ENCODE measurements at places on chromosomes 4 and X. TPM values are rescaled to one million over a fixed set of nuclear protein-coding genes. Genes with fewer than 3 reads are reported as not detected.

GRCh38 chr4:39543034-39543433 is 15.8 kb upstream of the UGDH start:
- DNase-seq = no peak

GRCh38 chrX:36198575-36198974 is 279.0 kb downstream of the CFAP47 start:
- DNase-seq = no peak

GRCh38 chrX:104435249-104435648 is 130.8 kb upstream of the IL1RAPL2 start:
- no peak for DNase-seq

- no peak for DNase-seq
Measured at GRCh38 chr4:7107166-7107905, 39.5 kb upstream of the GRPEL1 start.

- DNase-seq = no peak
Measured at GRCh38 chr4:184346682-184347081, 127.7 kb downstream of the IRF2 start.

DNA sequence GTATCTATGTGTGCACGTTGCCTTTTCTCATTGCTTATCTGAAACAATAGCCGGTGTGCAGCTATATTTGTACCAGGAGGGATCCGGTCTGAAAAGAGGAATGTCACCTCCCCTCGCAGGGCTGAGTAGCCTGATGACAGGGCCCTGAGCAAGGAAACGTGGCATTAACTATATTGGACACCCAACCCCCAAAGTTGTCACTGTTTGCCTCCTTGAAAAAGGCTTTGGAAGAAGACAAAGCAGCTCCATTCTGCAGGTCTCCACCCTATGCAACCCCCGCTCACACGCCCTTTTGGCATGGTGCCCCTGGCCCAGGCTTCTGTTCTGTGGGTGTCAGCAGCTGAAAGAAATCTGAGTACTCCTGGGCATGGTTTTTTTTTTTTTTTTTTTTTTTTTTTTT is 8.2 kb downstream of the PRRG3 start:
- no peak for DNase-seq

- DNase-seq = peak; percentile 89
Measured at GRCh38 chr4:113641025-113641431, 120.5 kb downstream of the CAMK2D start.

DNA sequence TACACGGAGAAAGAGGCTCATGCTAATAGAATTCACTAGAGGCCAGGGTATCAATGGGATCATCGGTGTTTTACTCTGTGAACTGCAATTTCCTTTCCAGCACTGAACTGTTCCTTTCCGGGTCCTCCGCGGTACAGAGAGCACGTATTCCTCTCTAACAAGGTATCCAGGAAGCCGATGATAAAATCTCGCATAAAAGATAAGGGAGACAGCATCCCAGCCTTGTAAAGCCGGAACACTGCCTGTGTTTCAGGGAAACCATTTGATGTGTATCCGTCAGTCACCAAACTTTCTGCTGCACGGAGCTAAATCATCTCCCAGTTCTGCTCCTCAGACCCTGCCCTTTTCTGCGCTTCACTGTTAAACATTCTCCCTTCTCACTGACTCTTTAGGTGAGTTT is 54.0 kb downstream of the ING2 start:
- no peak for DNase-seq

DNA sequence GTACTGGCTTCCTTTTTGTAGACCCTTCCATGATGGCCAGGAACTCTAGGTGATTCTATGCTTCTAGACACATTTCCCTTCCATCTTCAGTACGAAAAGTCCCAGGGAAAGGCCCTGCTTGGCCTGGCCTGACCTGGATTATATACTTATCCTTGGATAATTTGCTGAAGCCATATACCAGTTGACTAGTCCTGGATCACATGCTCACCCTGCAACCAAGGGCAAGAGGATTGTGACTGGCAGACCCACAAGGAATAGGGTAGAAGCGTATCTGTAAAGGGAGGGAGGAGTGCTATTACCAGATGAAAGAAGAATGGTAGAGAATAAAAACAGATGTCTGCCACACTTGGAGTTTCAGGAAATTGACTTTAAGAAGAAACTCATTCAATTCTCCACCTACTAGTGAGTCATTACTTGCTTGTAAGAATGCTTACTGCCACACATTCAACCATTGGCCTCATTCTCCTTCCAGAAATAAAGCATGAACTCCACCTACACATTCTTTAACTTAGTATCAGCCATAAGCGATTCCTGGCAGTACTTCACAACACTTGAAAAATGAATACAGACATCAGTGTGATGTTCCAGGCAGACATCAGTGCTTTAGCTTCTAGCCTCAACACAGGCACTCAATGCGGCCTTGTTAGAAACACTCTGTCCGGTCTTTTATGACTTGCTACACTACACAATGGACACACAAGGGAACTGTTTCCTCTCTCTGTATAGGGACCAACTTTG is 141.8 kb downstream of the CBR4 start:
- no peak for DNase-seq

DNA sequence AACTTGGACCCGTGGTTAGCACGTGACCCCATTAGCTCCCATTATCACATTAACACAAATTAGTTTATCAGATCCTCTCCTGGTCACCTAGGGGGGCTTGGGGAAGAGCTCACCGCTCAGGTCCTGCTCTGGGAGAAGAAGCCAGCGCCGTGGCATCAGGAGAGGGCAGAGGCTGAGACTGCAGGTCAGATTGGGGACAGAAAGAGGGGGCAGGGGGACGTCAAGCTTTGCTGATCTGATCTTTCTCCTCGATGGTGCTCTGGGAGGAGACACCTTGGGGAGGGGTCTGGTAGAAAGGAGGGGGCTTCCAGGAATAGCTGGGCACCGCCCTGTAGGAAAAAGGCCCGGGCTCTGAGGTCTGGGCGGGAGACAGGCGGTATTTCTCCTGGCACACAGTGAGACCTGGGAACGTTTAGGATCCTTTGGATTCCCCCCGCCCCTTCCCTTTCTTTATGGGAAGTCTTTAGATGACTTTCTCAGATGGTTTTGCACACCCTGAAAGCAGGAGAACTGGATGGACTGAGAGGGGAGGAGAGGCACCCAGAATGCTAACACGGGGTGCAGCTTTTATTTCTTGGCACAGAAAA is 9.1 kb upstream of the ELF4 start:
- no peak for DNase-seq

GRCh38 chr4:23423540-23423939 is 466.3 kb downstream of the PPARGC1A start:
- no peak for DNase-seq

- no peak for DNase-seq
Measured at GRCh38 chr4:83757121-83757621, 221.3 kb downstream of the GPAT3 start.

DNA sequence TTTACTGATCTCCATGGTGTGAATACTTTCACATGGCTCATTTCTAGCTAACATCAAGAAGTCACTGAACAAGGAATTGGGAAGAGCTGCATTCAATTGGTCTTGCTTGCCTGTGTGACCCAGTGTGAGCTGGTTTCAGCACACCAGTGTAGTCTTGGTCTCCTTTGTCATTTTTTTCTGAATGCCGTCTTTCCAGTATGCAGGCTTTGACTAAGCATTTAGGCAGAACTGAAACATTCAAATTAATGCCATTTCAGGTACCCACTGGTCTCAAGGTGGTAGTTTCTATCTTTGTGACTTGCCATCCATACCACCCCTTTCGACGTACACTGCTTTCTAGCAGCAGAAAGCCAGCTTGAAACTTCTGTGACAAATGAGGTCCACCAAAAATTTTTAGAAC is 550.5 kb upstream of the BOD1L1 start:
- no peak for DNase-seq

DNA sequence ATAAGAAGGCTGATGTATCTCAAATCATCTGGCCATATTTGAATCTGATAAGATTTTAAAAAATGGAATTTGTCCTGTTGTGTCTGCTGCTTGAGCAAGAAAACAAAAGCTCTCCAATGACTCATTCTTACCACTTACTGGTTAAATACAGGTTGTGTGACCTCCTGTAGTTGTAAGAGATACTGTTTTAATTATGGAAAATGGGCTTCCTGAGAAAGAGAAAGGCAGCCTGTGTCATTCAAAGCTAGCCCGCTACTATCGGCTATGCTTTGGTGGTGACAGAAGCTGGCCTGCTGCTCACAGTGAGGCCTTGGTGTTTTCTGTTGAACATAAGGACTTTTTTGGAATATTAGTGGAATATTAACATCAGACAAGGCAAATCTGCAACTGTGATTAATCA is 1722.1 kb upstream of the PCDH10 start:
- DNase-seq = no peak

GRCh38 chrX:139909712-139910111 is 23.1 kb downstream of the ATP11C start:
- no peak for DNase-seq

DNA sequence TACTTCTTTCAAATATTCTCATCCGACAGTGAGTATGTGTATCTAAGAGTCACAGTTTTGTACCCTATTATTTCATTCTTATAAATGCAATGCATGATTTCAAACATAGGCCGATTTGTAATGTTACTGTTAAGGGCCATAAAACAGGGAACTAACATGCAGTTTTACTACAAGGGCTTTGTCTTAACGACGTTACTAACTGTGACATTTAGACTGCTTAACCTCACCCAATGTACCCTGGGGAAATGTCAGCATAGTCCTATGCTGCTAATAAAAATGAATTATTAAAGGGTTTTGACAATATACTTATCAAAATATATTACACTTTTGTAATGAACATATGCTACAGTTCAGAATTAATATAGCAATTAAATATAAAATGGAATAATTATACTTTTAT is 74.8 kb upstream of the CPXCR1 start:
- no peak for DNase-seq

DNA sequence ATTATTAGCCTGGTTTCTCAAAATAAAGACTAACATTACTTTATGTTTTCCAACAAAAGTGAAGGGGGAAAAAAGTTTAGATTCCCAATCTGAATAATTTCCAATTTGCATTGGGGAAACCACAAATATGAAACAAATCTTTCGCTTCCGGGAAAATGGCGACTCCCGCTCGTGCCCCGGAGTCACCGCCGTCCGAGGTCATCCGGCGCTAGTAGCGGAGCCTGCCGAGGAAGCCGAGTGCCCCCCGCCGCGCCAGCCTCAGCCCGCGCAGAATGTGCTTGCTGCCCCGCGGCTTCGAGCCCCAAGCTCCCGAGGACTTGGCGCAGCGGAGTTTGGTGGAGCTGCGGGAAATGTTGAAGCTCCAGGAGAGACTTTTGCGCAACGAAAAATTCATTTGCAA is 75.0 kb upstream of the TMPRSS11A start:
- no peak for DNase-seq

DNA sequence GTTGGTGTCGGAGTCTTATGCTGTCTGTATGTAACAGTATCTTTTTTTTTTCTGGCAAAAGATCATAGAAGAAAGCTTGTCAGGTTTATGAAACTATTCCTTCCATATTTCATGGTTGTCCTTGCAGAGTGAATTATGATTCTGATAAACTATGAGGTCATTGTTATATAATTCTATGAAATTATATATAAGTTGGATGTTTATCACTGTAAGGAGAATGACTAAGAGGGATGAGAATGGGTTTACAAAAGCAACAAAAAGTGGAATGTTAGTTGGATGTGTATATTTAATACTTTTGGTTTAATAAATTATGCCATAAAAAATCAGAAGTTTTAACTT is 43.1 kb downstream of the RAPGEF2 start:
- DNase-seq = no peak

- DNase-seq = no peak
Measured at GRCh38 chr4:106690487-106690886, 321.9 kb upstream of the GIMD1 start.

GRCh38 chrX:13258052-13258444 is 61.8 kb downstream of the ATXN3L start:
- no peak for DNase-seq

The MAGEA2B gene
- total RNA-seq = not detected

The TEX13A gene
- total RNA-seq = not detected

The SASH3 gene
- 63.0 TPM for total RNA-seq

The OPN1MW gene
- not detected for total RNA-seq

The MRPS18C gene
- total RNA-seq = 10.4 TPM

The DSPP gene
- total RNA-seq = not detected

The PDLIM3 gene
- total RNA-seq = not detected

The ZGRF1 gene
- total RNA-seq = 18.3 TPM

The CLIC2 gene
- 0.07 TPM for total RNA-seq

The TRMT44 gene
- total RNA-seq = 14.1 TPM

The SPANXC gene
- not detected for total RNA-seq

The BMPR1B gene
- not detected for total RNA-seq

The TAPT1 gene
- 9.7 TPM for total RNA-seq

The TEX13D gene
- 2.0 TPM for total RNA-seq

The RAB9B gene
- not detected for total RNA-seq
